ENCODE measurements at places on chromosomes 7 and 10. TPM values are rescaled to one million over a fixed set of nuclear protein-coding genes. Genes with fewer than 3 reads are reported as not detected.

DNA sequence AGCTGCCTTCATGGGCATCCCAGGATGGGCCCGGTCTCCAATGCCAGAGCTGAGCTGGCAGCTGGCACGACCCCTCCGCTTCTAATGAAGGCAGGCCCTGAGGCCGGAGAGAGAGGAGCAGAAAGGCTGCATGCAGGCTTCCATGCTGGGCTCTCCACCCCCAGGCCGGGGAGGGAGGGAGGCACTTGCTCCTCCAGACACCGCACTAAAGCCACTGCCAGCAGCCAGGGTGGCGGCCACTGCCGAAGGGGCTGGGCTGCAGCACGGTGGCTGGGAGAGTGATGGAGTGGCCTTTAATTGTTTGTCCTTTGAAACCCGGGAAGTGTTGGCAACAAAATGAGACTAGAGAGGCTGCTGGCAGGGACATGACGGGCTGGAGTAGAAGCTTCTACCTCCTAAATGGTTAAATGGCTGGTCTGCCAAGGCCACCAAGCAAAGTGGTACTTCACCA lies 236.5 kb downstream of the SKAP2 start:
- H3K4me1 ChIP-seq, result peaks cover 18% of the 10 kb centered on the region
- H3K36me3 ChIP-seq, result no peaks in the 10 kb centered on the region
- peak; percentile 84 for DNase-seq
- peaks cover 7% of the 10 kb centered on the region for H3K27me3 ChIP-seq
- no peak overlapping the region for H3K27ac ChIP-seq
- H3K4me3 ChIP-seq, result no peak overlapping the region

- H3K4me1 ChIP-seq, result no peaks in the 10 kb centered on the region
- no peaks in the 10 kb centered on the region for H3K27me3 ChIP-seq
- H3K36me3 ChIP-seq, result no peaks in the 10 kb centered on the region
- no peak overlapping the region for H3K27ac ChIP-seq
Measured at GRCh38 chr10:4546500-4546899, 279.5 kb upstream of the AKR1E2 start.

ZNF107 gene
- 8.7 TPM for polyA plus RNA-seq

SKIDA1 gene
- 4.5 TPM for polyA plus RNA-seq

GSAP gene
- polyA plus RNA-seq, result 16.0 TPM

DNA sequence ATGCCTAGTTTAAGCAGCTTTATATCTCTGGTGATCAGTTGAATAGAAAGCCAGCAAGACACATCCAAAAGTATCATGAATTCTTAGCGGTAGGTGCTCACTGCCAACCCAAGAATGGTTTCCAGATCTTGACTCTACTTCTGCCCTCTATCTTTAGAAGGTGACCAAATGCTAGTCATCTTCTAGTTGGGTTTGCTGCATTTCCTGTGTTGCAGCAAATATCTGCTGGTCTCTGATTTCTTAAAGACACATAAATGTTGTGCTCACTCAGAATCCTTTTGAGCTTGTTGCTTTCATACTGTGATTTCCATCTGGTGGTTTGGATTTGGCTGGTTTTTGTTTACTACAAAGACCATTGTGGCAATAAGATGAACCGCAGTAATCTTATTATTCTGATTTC lies 2.2 kb downstream of the CDC123 start:
- no peak for DNase-seq
- H3K27me3 ChIP-seq, result no peaks in the 10 kb centered on the region

DNA sequence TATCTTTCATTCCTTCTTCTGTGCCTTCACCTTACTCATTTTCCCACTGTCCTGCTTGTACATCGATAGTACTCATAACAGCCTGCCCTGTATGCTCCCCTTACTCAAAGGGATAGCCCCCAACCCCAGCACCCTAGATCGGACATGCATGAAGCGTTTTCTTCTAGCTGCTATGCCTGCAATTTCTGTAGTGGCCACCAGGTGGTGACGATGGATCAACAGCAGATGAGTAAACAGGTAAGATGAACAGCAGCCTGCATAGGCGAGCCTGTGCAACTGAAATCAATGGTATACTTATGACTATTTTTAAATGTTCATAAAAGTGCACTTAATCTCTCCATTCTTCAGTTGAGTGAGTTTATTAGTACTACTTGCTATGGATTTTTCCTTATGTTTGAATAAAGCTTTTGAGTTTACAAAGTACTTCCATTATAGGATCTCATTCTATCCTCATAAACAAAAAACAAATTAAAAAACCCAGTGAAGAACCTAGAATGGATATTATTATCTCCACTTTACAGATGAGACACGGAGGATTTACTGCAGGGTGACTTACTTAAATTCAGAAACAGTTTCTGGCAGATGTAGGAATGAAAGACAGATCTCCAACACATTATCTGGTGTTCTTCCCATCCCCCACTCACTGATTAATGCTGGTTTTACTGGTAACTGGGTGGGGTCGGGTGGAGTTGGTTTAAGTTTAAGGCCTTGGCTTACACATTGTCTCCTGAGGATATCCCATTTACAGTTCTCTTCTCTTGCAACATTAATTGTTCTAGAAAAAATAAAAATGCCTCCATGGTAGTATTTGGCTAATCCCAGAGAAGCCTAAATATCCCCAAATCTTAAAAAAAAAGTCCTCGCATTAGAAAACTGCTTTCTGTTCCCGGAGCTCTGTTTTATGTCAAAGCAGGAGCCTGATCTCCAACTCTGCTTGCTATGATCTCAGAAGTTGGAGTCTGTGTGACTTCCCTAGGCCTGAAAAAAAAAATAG lies 222.1 kb downstream of the GLI3 start:
- H3K27ac ChIP-seq, result no peak overlapping the region
- H3K36me3 ChIP-seq, result no peaks in the 10 kb centered on the region
- DNase-seq, result no peak
- no peaks in the 10 kb centered on the region for H3K4me1 ChIP-seq
- no peak overlapping the region for H3K4me3 ChIP-seq

GRCh38 chr7:36896956-36897590 lies 172.8 kb upstream of the AOAH start:
- DNase-seq, result no peak
- peaks cover 3% of the 10 kb centered on the region for H3K4me1 ChIP-seq
- H3K27me3 ChIP-seq, result no peaks in the 10 kb centered on the region
- no peak overlapping the region for H3K4me3 ChIP-seq

GRCh38 chr7:108648989-108649388 lies 79.3 kb downstream of the DNAJB9 start:
- H3K27ac ChIP-seq, result no peak overlapping the region
- DNase-seq, result no peak
- H3K4me3 ChIP-seq, result no peak overlapping the region

- H3K36me3 ChIP-seq, result no peaks in the 10 kb centered on the region
- no peaks in the 10 kb centered on the region for H3K4me1 ChIP-seq
- no peak overlapping the region for H3K4me3 ChIP-seq
- no peak for DNase-seq
Measured at GRCh38 chr7:114678116-114678515, 243.8 kb upstream of the MDFIC start.

DNA sequence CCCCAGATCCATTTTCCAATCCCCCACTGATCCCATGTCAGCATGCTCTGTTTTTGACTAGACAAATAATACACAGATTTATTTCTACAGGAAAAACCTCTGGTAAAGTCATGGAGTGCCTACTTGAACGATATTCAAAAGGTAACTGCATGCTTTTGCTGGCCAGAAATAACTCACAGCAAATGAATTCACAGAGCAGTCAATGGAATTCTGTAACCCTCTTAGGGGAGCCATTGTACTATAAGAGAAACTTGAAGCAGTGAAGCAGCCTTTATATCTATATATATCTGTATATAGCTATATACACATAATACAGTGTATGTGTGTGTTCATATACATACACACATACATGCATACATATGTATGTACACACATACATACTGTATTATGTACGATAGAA lies 29.0 kb upstream of the MEOX2 start:
- no peaks in the 10 kb centered on the region for H3K27me3 ChIP-seq
- no peak for DNase-seq
- no peaks in the 10 kb centered on the region for H3K36me3 ChIP-seq
- no peaks in the 10 kb centered on the region for H3K4me1 ChIP-seq
- no peak overlapping the region for H3K27ac ChIP-seq
- no peak overlapping the region for H3K4me3 ChIP-seq

GRCh38 chr7:55081472-55082227 lies 62.8 kb downstream of the EGFR start:
- H3K4me3 ChIP-seq, result no peak overlapping the region
- no peak for DNase-seq
- H3K27ac ChIP-seq, result no peak overlapping the region
- H3K27me3 ChIP-seq, result no peaks in the 10 kb centered on the region
- H3K36me3 ChIP-seq, result peaks cover 17% of the 10 kb centered on the region

CCDC172 gene
- 0.21 TPM for polyA plus RNA-seq

- no peaks in the 10 kb centered on the region for H3K27me3 ChIP-seq
- no peak for DNase-seq
- no peaks in the 10 kb centered on the region for H3K4me1 ChIP-seq
- H3K36me3 ChIP-seq, result no peaks in the 10 kb centered on the region
- H3K27ac ChIP-seq, result no peak overlapping the region
- no peak overlapping the region for H3K4me3 ChIP-seq
Measured at GRCh38 chr7:52287698-52288097, 747.7 kb upstream of the POM121L12 start.

DNA sequence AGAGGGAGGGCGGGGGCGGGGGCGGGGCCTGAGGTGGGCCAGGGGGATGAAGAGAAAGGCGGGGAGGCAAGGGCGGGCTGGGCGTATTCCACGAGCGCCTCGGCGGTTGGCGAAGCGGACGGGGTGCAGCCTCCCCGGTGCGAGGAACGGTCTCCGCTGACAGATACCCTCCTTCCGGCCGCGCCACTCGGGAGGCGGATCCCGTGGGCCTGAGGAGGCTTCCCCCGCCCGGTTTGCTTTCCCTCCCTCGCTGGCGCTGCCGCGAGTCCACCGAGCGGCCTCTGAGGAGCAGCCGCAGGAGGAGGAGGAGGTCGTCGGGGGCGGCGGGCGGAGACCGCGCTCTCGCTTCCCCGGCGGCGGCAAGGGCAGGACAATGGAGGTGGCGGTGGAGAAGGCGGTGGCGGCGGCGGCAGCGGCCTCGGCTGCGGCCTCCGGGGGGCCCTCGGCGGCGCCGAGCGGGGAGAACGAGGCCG lies at the start of gene TRIM24:
Gene TRIM24, plus strand, starts transcription at position 84 of the 473 bp plus-strand sequence. Its CDS starts 290 bp downstream, at position 374.
- H3K27me3 ChIP-seq, result no peaks in the 10 kb centered on the region
- DNase-seq, result no peak
- no peaks in the 10 kb centered on the region for H3K36me3 ChIP-seq
- peak within 1 kb of the TSS; percentile 89 for H3K27ac ChIP-seq
- H3K4me1 ChIP-seq, result peaks cover 6% of the 10 kb centered on the region

- no peaks in the 10 kb centered on the region for H3K27me3 ChIP-seq
- H3K4me3 ChIP-seq, result no peak overlapping the region
- H3K36me3 ChIP-seq, result no peaks in the 10 kb centered on the region
- H3K27ac ChIP-seq, result no peak overlapping the region
- H3K4me1 ChIP-seq, result no peaks in the 10 kb centered on the region
Measured at GRCh38 chr7:84264396-84264795, 69.8 kb upstream of the SEMA3A start.

GRCh38 chr7:14023838-14024237 lies 34.4 kb upstream of the ETV1 start:
- no peak overlapping the region for H3K27ac ChIP-seq
- no peak for DNase-seq
- no peak overlapping the region for H3K4me3 ChIP-seq

STAG3 gene
- 33.9 TPM for polyA plus RNA-seq

Measured in spinal cord (tissue), 10 donors.